Stimulated activated naive CD8-positive, alpha-beta T cell treated with anti-CD3 and anti-CD28 coated beads, Interleukin-15, amount 100 ng/mL, for 72 hours (primary cell): ENCODE measurements at places on chromosomes 2 and 18.

GRCh38 chr2:233953087-233953801 is 36.1 kb downstream of the TRPM8 start:
- DNase-seq: no peak

- no peak for DNase-seq
Observed at GRCh38 chr2:197878792-197879191, 74.4 kb downstream of the PLCL1 start.

DNA sequence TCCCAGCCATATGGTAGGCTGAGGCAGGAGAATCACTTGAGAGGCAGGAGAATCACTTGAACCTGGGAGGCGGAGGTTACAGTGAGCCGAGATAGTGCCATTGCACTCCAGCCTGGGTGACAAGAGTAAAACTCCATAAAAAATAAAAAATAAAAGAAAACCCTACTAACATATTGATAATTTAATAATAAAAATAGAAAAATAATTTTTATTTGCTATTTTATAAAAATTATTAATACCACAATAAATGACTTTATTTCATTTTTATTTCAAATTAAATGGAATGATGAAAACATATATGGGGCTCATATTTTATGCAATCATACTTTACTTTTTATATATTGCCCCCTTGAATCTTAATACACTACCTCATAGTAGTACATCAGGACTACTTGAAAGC is 20.4 kb downstream of the TMEM182 start:
- no peak for DNase-seq

GRCh38 chr2:134943540-134943939 is 24.9 kb downstream of the CCNT2 start:
- no peak for DNase-seq

- DNase-seq: no peak
Observed at GRCh38 chr18:42126586-42126985, 171.6 kb downstream of the PIK3C3 start.
